ENCODE measurements at places on chromosomes 12 and 14.

- DNase-seq, result no peak
Observed at GRCh38 chr14:64928239-64929013, 14.1 kb downstream of the GPX2 start.

DNA sequence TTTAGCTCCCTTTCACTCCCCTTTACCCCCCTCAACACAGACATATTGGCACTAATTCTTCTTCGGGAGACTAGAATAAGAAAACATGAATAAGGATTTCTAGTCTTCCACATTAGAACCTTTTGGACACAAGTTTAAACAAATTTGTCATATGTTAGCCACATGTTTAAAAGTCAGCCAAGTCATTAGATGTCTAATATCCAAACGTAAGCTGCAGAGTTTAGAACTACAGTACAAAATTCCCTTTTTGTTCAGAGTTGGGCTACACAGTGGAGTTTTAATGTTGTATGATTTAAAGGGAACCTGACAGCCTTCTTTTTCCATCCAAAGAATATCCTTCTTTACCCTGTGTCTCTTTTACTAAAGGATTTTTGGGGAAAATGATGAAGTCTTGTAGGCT lies 79.8 kb downstream of the PDE6H start:
- DNase-seq, result no peak

- DNase-seq, result no peak
Observed at GRCh38 chr12:110077800-110078199, 29.5 kb upstream of the C12orf76 start.

DNA sequence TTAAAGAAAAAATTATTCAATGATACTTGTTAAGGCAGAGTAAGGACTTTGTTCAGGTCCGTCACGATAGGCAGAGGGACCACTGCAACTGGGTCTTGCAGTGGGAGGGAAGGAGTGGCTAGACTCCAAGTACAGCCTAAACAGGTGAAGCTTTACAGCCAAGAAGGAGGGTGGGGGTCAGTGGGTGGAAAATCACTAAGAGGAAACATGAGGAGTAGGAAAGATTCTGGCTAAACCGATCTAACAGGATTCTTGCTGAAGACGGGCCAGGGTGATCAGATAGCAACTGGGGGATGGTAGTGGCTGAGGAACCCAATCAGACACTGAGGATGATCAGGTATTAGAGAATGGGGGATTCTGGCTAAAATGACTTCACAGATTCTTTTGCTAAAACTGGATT lies 100.2 kb downstream of the TTC7B start:
- no peak for DNase-seq

GRCh38 chr14:100025111-100025510 lies 40.1 kb upstream of the EVL start:
- no peak for DNase-seq

- DNase-seq, result peak; percentile 28
Observed at GRCh38 chr12:17992002-17992656, 97.9 kb downstream of the RERGL start.

DNA sequence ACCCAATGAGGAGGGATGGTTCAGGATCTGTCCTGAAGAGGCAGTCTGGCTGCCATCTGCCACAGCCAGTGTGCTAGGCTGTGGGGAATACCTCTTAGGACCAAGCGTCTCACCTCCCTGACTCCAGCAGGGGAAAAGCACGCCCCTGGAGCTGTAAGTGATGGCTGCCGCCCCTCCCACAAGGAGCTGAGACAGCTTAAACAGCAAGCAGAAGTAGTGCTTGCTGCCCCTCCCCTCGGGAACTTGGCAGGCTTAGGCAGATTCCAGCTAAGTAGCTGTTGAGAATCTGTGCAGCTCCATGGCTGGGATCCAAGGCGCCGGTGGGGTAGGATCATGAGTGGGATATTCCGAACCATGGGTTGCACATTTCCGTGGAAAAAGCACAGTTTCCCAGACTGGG lies 360.4 kb upstream of the MDGA2 start:
- no peak for DNase-seq

DNA sequence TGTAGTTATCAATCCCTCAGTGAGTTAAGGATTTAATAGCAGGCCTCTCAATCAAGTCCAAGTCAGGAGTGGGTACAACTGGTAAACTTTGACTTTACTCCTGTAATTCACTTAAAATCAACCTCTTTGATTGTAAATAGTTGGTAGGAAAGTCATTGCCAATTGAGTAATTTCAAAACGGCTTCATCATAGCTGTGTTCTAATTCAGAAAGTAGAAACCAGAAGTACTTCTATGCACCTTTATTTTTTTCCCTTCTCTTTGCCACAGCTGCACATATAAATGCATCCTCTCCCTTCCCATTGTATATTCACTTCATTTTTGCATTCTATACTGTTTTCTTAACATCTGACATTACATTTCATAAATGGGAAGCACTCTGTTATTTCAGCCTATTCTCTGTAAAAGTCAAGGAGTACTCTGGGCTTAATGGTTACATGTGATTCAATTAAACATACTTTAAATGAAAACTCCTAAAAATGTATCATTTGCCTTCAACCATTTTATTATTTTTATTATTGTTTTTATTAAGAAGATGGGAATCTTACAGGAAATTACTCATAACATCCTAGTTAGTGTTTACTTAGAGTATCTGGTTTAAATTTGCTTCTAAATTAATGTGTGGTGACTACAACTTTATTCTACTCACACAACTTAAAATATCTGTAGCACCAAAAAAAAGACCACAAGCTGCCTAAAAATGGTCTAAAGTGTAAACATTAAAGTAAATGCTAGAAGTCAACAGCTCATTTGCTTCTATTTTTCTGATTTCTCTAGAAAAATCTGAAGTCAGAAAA lies 171.2 kb downstream of the CEP128 start:
- no peak for DNase-seq

DNA sequence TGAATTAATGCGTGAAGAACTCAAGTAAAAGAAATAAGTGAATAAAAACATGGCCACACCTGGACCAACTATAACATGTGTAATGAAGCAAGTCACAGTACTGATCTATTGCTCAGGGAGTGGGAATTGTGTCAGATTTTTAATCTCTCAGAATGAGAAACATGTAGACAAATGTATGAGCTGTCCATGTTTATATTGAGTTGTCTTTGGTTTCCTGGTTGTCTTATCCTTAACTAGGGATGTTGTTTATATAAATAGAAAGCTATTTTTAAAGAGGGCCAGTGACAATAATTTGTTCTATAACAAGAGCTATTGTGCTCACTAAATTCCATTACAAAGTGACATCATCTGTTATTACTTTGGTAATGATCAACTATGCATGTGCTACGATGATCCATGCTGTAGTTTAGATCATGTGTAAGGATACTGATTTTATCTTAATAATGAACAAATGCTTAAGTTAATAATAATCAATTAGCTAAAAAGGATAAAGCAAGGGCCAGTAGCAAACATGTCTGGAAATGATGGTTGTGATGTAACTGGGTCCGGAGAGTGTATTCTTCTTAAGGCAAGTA lies 91.3 kb upstream of the RTL1 start:
- no peak for DNase-seq

DNA sequence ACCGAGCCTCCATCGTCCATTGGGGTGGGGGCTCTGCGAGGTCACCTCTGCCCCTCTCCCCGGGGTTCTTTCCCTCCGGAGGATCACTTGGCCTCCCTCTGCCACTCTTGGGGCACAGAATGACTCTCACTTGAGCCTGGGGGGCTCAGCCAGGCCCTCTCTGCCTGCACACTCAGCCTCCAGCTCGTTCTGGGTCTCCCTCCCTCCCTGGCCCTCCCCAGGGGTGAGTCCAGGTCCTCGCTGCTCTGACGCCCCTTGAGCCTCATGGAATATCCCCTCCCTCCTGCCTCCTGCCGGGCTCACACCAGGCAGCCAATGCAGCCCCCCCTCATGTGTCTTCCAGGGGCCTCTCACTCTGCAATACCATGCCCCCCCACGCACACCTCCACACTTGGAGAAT lies 17.7 kb upstream of the SFSWAP start:
- no peak for DNase-seq

Data from NCI-H1092 treated with DMSO at 0.1 percent for 48 hours (cell line).